ENCODE measurements at places on chromosomes 4 and X. TPM values are rescaled to one million over a fixed set of nuclear protein-coding genes. Genes with fewer than 3 reads are reported as not detected.

Gene BTC
- total RNA-seq: 0.26 TPM

Gene UGT2A3
- total RNA-seq: not detected

Gene TMEM255A
- total RNA-seq: 0.24 TPM

Gene TMPRSS11E
- total RNA-seq: not detected

Gene ITIH6
- total RNA-seq: not detected

Gene CYLC1
- total RNA-seq: not detected

Gene PIM2
- total RNA-seq: 7.7 TPM

Gene FGFBP2
- not detected for total RNA-seq

Gene GNRHR
- not detected for total RNA-seq

Gene PAGE5
- not detected for total RNA-seq

Gene SORCS2
- 0.52 TPM for total RNA-seq

Gene OCRL
- total RNA-seq: 13.1 TPM

Gene SMC1A
- 13.8 TPM for total RNA-seq

Gene FLNA
- total RNA-seq: 2,487 TPM

Gene MFAP3L
- 2.5 TPM for total RNA-seq

Gene BRS3
- total RNA-seq: not detected

Gene FAM9B
- total RNA-seq: 0.88 TPM

Gene BBS7
- total RNA-seq: 10.7 TPM

Gene PPP1R2C
- total RNA-seq: not detected

Gene AMER1
- 1.8 TPM for total RNA-seq

Gene FGF5
- total RNA-seq: 3.4 TPM

Gene ARHGAP6
- 15.3 TPM for total RNA-seq
